ENCODE measurements at places on chromosomes 7 and 10. TPM values are rescaled to one million over a fixed set of nuclear protein-coding genes. Genes with fewer than 3 reads are reported as not detected.

- DNase-seq: no peak
Observed at GRCh38 chr7:7242899-7243298, 60.6 kb downstream of the C1GALT1 start.

GRCh38 chr7:78224923-78225322 lies 426.4 kb downstream of the PHTF2 start:
- no peak for DNase-seq

GRCh38 chr7:74476626-74477025 lies 22.9 kb downstream of the GTF2IRD1 start:
- DNase-seq: no peak

DNA sequence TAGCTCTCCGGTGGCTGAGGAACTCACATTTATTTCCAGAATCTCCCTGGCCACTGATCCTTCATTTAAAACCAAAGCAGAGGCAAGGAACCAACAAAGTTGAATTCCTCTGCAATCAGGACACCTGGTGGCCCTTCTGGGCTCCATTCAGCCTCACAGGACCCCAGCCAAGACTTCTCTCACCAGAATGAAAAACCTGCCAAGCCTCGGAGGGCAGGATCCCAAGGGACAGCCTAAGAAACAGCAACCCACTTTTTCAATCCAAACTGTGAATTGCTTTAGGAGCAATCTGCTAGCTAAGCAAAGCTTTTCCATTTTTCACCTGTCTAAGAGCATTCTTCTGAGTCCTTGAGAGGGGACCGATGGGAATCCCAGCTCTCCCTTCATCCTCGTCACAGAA lies 34.6 kb downstream of the OAT start:
- no peak for DNase-seq

GRCh38 chr10:1149793-1150637 lies 93.8 kb downstream of the WDR37 start:
- DNase-seq: peak; percentile 45

DNA sequence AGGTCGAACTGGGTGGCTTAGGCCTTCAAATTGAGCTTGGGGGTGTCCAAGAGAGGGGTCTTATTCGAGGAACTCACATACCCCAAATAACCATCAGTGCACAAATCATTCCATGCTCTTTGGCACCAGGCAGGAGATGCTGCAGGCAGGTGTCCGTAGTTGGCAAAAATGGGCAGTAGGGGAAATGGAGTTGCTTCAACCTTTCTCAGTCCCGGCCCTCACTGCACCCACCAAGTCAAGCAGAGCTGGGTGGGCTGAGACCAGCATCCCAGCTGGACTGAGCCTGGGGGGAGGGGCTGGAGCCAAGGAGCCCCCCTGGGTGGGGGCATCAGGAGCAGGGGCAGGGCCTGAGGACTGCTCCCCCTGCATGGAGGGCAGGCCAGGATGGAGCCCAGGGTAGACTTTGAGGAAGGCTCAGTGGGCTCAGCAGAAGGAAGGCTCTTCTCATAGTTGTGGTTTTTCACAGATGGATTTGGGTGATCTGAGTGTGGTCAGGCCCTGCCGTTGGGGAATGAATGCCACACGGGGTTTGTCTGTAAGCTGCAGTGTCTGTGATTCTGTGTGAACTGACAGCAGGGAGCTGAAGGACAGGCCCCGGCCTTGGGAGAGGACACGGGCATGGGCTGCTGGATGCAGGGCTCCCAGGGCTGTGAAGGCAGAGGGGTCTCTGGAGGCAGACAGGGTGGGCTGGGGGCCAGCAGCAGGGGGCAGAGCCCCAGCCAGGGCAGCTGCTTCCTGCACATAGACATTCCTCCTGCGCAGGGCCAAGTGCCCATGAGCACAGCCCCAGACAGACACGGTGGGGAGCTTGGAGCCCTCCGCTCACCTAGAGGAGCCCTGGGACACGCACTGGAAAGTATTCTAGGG lies 144.5 kb downstream of the ADCY1 start:
- DNase-seq: peak; percentile 70

DNA sequence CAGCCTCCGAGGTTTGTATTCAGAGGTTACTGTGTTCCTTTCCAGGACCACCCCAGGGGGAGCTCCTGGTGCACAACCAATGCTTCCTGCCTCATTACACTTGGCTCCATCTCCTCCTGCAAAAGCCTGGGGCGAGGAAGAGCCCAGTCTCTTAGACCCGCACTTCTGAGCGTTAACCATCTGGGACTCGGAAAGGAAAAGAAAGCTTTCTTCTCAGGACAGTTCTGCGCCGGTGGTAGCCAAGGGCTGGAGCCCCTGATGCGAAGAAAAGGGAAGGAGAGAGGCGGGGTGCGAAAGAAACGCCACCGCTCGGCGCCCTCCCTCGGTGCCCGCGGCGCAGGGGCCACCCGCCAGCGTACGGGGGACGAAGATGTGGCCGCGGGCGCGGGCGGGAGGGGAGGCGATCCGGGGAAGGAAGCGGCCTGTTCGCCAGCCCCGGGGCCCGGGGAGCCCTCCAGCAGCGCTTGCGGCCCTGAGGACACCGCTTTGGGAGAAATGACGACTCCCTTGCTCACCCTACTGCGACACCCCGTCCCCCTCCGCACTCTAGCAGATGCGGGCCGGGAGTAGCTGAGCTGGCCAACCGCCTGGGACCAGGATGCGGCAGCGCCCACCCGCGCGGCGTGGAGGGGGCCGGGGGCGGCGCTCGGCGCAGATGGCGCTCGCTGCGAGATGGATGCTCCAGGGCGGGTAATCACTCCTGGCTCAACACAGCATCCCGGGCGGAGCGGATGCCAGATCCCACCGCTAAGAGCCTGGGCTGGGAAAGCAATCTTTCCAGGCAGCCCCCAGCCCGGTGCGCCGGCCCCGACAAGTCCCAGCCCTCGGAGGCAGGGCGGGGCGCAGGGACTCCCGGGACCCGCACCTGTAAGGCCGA lies 1.3 kb downstream of the NRCAM start:
- DNase-seq: no peak

DNA sequence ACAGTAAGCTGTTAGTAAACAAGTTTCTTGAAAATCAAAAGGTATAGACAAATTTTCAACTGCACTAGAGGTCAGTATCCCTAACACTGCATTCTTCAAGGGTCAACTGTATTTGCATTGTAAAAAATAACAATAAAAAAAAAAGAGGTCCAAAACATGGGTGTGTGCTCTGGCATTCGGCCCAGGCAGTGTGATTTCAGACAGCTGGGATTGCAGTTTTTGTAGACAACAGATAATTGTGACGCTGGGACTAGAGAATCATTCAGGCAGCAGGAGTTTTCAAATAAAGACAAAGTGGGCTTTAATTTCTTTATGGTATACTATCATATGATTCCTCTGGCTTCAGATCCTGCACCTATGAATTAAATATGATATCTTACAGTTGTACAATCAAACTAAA lies 543.2 kb upstream of the SEMA3D start:
- DNase-seq: no peak

- DNase-seq: no peak
Observed at GRCh38 chr10:33732161-33732680, 397.8 kb upstream of the NRP1 start.

DNA sequence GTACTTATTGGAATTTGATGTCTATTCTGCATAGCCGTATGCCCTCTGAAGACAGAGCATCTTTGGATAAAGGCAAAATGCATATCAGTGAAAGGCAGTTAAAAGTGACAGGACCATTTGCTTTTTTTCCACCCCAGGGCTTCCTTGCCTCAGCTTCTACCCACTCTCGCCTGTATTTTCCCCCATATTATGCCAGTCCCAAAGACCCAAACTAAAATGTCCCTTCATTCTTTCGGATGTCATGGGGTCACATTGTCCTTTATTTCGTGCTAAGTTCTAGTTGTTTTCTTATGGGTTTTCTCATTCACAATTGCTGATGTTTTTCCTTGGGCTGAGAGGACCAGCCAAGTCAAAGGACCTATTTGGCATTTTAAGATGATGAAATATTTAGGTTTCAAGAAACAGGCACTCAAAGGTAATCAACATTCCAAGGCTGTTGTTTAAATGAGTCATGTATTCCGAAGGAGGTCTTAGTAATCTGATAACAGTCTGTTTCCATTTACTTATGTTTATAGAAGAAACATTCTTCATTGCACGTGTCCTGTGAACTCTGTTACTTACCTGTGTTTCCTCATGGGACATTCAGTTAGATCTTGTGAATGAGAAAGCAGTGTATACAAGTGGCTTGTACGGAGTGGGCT lies 74.1 kb downstream of the DNAH11 start:
- no peak for DNase-seq

DNA sequence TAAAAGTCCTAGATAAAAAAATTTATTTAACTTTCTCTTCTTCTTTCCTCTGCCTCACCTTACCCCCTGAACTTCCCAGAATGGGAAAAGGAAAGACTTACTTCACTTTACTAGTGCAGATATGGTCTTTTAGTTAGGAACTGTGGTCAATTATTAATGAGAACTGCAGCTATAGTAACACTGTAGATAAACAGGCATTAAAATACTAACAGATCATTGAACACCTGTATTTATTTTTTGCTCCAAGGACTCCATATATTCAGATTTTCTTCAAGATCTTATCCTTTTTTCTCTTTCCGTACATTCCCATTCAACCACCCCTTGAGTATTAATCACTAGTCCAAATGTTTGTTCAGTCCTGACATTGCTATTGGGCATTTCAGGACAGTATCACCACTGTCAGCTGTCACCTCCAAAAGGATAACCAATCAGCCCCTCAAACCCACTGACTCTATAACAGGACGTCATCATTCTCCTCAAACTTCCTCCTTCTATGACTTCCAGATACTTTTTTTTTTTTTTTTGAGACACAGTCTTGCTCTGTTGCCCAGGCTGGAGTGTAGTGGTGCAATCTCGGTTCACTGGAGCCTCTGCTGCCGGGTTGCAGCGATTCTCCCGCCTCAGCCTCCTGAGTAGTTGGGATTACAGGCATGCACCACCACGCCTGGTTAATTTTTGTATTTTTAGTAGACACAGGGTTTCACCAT lies 4.2 kb downstream of the CPVL start:
- DNase-seq: no peak

GRCh38 chr7:68470836-68471435 lies 1127.3 kb upstream of the AUTS2 start:
- DNase-seq: no peak

- no peak for DNase-seq
Observed at GRCh38 chr7:155947051-155947450, 134.8 kb upstream of the SHH start.

DNA sequence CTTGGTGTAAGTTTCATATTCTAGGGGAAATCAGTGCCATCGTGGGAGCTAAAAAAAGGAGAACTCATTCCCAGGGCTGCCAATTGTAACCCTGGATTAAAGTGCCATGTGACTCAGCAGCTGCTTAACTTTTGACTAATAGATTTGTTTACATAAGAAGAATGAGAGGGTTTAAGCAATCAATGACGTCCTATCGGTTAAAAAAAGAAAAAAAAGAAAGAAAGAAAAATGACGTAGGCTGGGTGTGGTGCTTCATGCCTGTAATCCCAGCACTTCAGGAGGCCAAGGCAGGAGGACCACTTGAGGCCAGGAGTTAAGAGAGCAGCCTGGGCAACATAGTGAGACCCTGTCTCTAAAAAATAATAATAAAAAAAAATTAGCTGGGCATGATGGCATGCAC lies 116.2 kb upstream of the AFAP1L2 start:
- no peak for DNase-seq

GRCh38 chr10:338171-339037 lies 203.1 kb downstream of the ZMYND11 start:
- DNase-seq: no peak

DNA sequence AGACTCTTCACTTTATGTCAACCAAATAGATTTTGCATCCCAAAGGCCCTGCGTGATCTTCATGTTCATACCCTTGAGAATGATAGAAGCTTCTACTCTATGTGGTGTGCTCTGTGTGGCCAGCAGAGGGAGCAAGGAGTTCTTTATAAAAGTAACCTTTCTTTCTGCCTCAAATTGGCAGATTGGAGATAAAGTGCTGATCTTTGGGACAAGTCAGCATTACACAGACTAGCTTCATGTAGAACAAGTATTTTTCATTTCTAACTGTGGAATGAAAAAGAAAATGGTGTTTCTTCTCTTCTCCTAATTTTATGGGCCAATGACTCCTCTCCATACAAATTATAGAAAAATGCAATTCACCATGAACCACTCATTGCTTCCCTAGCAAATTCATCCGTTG lies 1214.1 kb downstream of the SORCS1 start:
- no peak for DNase-seq

The AP1S1 gene
- total RNA-seq: 22.7 TPM

The IGF2BP3 gene
- 0.48 TPM for total RNA-seq

The CCDC172 gene
- total RNA-seq: not detected

The OPN1SW gene
- not detected for total RNA-seq

The CABCOCO1 gene
- 1.4 TPM for total RNA-seq

The GRID1 gene
- total RNA-seq: 5.6 TPM
